ENCODE measurements at places on chromosomes 2 and 18.
A peak's percentile ranks its signal among the peaks of the same experiment; 100 is the strongest.

DNA sequence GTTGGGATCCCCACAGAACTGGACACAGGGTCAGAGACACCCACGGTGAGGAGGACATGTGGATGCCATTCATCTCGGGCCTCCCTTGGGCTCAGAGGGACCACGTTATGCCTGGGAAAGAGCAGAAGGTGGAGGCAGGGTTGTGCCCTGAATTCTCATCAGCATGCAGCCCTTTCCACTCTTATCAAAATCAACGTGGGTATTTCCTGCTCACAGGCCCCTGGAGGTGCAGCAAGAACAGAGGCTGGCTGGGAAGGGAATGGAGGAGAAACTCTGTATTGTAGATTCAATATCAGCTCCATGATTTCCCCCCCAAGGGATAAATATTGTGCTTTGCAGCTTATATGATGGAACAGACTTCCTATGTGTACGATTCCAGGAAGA is 90.9 kb downstream of the SETBP1 start:
- no peak for DNase-seq

DNA sequence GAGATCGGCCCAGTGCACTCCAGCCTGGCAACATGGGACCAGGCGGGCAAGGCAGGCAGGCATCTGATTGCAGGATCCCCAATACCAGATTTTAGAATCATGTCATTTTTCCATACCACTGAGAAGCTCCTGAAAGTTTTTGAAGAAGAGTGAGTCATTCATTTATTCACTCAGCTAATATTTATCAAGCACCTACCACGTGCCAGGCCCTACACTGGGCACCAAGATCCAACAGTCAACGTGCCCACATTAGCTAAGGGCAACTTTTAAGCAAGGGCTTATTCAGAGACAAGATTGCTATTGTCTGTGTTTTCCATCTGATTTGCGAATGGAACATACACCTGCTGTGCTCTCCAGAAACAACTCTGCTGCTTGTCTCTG is 126.8 kb upstream of the LGALSL start:
- no peak for DNase-seq

DNA sequence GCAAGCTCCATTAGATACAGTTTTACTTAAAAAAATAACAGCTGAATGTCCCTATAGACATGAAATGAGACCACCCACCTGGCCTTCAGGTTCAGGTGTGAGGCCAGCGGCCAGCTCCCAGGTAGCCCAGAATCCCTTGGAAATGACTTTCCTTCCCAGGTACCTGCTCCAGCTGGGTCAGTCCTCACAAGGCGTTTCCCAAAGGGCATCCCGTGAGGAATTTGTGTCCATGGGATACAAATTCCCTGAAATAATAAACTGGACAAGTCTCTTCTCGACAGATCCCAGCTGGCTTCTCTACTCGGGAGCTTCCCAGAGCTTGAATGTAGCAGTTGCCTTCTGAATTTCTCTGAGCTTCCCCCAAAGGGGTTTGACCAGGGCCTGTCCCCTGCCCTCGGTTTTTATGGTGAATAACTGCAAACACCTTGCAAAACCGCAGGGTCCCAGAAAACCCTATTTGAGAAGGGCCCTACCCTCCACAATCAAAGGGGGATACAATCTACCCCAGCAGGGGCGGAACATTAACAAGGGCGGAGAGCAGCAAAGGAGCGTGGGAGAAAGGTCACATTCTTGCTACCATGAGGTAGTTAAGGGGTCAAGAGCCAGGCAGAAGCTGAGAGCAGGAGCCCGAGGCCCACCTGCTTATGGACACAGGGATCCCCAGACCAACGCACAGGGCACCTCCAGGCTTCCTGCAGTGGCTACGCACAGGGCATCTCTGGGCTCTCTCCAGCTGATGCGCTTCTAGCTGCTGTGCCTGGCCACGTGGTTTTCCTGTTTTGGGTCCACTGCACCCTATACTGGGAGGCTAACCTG is 107.7 kb downstream of the HDAC4 start:
- no peak for DNase-seq

- peak; percentile 16 for DNase-seq
These were observed 208.3 kb upstream of the FANCL start for GRCh38 chr2:58449286-58450010.

GRCh38 chr2:117407746-117408145 is 406.7 kb upstream of the DDX18 start:
- DNase-seq, result no peak

- no peak for DNase-seq
These were observed 195.4 kb upstream of the KLHL14 start for GRCh38 chr18:32968248-32968647.

DNA sequence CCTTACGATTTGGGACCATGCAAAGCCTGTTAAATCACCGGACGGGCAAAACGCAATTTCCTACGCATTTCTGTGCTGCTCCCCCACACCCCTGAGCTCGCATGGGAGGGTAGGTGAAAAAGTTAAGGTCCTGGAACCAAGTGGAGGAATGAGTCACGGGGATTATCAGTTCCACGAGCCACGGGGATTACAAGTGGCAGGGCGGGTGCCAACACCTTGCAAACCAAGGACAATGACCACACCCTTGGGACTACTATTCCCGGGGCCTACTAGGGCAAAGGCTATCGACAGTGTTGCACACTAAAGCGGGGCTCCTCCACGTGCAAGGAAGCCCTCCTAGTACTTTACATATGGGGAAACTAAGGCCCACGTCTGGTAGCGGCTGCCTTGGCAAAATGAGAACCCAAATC is 447 bp downstream of the RETSAT start:
- no peak for DNase-seq

- DNase-seq, result no peak
These were observed 90.2 kb downstream of the FAM161A start for GRCh38 chr2:61763605-61764034.

- no peak for DNase-seq
These were observed 95.5 kb upstream of the CREB1 start for GRCh38 chr2:207434306-207434705.

GRCh38 chr18:35406666-35407065 is 29.5 kb upstream of the ZNF396 start:
- no peak for DNase-seq

DNA sequence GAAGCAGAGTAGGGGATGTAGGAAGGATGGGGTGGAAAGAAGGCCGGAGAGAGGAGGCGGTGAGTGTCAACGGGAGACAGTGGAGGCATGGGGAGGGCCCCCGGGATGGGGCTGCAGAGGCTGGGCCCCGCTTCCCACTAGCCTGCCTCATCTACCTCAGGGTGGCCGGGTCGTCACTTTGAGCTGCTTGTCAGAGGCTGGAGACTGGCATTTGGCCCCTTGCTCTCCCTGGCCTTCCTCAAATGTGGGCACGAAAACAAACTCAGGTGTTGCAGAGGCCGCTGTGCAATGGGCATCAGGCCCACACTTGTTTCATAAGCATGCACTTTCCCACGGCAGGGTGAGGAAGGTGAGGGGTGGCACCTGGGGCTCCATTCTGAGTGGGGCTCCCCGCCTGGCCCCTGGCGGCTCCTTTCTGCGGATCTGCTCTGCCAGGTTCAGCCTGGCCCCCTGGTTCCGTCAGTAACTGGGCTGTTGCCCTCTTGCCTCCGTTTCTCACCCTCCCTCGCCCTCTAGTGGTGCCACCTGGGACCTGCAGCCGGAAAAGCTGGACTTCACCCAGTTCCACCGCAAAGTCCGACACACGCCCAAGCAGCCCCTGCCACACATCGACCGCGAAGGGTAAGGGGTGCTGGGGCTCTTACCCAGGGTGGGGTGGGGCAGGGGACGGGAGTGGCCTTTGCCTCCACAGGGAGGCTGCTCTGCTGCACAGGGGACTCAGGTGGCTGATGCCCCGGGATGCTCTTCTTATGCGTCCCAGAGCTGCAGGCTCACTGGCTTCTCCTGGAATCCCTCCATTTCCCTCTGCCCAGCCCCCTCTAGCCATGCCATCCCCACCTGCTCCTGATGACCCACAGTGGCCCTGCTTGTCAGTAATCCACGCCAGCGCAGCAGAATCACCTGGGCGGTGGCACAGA is 125.4 kb downstream of the CTIF start:
- peak; percentile 73 for DNase-seq

GRCh38 chr2:71102981-71103681 is 26.9 kb downstream of the MCEE start:
- DNase-seq, result no peak

- DNase-seq, result no peak
These were observed 83.2 kb downstream of the COMMD1 start for GRCh38 chr2:61988462-61989366.

DNA sequence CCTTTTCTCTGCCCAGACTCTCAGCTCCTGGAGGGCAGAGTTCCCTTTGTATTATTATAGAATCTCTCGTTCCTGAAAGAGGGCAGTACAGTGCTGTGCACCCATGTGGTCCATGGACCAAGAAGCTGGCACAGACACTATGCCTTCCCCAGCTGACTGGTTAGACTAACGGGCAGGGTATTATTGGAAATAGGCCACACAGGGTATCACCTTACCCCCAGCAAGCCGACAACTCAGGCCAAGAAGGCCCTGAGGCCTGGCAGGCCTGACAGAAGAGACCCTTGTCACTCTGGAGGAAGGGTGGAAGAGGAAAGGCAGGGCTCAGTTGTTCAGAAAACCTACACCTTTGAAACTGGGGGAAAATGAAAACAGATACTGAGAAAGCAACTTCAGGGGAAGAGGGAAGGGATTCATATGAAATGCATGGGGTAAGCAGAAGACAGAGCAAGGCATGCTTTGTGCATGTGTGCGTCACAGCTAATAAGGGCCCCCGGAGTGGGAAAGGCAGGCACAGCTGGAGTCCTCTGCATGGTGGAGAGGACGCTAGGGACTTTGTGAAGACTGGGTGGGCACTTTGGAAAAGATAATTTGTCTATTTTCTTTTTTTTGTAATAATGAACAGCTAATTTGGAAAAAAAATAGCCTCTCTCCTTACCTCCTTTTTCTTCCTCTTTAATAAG is 476.8 kb upstream of the CELF4 start:
- no peak for DNase-seq

- DNase-seq, result no peak
These were observed 61.2 kb downstream of the ATOH8 start for GRCh38 chr2:85814802-85815550.

DNA sequence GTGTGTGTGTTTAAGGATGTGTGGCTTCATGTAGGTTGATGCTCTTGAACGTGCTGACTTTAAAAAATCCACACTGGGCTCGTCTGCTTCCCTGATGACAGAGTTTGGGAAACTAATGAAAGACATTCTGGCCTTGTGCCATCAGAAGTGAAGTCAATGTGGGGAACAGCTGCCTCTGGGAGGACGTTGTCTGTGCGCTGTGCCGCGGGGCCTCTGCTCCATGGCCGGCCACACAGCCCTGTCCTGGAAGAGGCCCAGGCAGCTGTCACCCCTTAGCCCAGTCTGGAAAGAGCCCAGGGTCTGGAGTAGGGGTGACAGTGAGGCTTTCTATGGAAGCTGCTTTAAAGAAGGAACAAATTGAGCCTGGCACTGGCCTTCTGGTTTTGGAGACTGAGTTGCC is 155.8 kb downstream of the SH3RF3 start:
- no peak for DNase-seq

DNA sequence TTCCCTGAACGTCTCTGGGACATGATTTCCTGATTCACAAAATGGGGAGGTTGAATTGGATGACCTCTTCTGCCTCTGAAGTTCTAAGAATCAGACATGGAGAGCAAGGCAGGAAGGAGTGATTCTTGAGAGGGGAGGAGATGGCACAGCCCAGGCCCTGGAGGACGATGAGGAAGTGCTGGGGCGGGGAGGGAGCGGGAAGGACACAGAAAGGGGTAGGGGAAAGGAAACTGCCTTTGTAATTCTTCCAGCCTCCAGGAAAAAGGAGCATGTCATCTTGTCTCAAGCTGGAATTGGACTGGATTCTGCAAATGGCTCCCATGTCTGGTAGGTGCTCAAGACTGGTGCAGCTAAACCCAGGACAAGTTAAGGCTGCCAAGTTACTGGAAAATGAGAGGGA is 97.0 kb upstream of the NCK2 start:
- DNase-seq, result no peak

DNA sequence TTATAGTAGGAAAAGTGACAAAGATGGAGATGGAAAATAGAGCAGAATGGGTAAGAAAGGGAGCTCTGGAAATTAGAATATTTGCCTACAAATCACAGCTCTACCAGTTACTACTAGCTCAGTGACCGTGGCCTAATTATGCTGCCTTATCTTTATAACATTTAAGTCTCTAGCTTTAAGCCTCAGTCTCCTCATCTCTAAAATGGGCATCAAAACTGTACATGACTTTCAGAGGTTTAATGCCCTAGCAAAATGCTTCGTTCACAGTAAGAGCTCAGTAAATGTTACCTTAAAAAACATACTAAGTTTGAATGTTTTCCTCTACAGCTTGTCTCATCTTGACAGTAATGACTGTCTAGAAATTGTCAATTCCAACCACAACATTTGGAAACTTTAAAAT is 8.3 kb upstream of the PTPRM start:
- no peak for DNase-seq

DNA sequence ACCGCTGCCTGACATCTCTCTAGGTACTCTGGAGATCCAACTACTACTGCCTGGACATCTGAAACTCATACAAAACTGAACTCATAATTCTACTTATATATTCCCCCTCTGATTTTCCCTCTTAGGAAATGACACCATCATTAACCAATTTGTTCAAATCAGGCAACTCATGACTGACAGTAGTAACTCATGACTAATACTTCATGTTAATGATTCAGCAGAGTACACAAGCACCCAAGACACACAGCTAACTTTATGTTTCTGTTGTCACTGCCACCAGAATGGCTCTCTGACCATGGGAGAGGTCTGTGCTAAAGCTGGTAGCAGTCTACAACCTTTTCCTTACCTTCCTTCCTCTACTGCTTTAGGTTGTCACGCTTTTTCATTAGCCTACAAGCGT is 91.1 kb downstream of the ITSN2 start:
- DNase-seq, result no peak

- DNase-seq, result no peak
These were observed 169.3 kb upstream of the FBXO11 start for GRCh38 chr2:48075631-48076030.

GRCh38 chr2:172181840-172182239 is 79.1 kb upstream of the DLX2 start:
- DNase-seq, result no peak

Measured in NAMALWA (cell line).